ENCODE measurements at places on chromosomes 1 and 21.

GRCh38 chr1:1175221-1176062, 1.8 kb downstream of the TTLL10 start:
- no peak for DNase-seq

DNA sequence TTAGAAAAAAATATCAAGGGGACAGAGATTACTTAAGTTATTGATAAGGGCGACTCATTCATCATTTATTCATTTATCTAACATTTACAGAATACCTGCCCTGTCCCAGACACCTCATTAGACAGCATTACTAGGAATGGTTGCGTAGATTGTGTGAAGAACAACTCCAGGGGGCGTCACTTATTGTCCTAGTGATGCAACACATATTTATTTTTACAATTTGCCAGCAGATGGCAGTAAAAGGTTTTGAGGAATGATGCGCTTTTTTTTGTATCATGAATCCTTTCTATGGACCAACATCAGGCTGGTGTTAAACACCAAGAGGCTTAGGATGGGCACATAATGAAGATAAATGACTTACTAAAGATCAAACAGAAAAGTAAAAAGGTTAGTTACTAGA, 5.5 kb downstream of the NCAM2 start:
- DNase-seq, result peak; percentile 32

DNA sequence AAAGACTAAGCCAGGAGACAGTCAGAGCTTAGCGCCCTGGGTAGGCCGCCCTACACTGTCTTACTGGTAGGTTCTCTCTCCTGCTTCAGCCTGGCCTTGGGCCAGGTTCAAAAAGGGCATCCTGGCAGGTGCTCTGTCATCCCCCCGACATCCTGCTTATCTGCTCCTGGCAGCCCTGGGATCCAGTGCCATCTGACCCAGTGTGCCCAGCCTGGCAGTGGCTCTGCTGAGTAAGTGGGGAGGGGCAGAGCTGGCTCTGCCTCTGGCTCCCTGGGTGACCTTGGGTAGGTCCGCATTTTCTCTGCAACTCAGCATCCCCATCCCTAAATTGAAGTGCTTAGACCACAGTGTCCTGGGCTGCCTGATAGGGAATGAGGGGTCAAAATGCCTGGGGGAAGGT, 549.9 kb downstream of the PTPRU start:
- no peak for DNase-seq

GRCh38 chr1:162389021-162389818, 7.7 kb downstream of the C1orf226 start:
- DNase-seq, result peak; percentile 50

DNA sequence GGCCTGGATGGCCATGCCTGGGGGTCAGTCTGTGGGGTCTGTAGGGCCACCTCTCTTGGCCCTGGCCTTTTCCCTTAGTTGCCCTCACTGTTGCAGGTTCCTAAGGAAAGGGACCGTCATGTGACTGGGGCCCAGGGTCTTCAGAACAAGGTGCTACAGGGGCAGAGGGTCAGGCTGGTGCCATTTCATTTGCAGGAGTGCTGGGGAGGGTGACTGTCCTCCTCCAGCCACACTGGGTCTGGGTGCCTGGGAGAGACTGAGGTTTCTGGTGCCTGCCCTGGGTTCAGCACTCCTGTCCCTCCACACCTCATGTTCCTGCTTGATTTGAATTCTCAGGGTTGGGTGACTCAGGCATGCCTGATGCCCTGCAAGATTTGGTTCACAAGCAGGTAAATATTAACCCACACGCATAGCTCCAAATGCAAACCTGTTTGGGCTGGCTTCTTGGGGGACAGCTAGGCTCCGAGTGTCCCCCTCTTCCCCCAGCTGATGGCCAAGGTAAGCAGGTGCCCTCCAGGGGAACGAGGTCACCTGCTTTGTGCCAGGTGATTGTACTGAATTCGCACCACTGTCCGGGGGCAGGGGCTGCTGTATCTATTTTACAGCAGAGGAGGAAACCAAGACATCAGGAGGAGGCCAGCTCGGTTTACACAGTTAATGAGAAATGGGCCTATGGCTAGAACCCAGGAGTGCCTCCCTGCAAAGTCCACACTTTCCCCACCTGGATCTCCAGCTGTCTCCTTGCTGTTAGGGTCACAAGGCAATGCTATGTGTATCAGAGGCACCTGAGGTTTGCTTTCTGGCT, 20.3 kb downstream of the ARHGEF10L start:
- DNase-seq, result no peak

GRCh38 chr1:4587721-4588120, 66.7 kb upstream of the AJAP1 start:
- DNase-seq, result no peak

- DNase-seq, result no peak
Observed at GRCh38 chr21:26448751-26449150, 124.3 kb downstream of the CYYR1 start.

DNA sequence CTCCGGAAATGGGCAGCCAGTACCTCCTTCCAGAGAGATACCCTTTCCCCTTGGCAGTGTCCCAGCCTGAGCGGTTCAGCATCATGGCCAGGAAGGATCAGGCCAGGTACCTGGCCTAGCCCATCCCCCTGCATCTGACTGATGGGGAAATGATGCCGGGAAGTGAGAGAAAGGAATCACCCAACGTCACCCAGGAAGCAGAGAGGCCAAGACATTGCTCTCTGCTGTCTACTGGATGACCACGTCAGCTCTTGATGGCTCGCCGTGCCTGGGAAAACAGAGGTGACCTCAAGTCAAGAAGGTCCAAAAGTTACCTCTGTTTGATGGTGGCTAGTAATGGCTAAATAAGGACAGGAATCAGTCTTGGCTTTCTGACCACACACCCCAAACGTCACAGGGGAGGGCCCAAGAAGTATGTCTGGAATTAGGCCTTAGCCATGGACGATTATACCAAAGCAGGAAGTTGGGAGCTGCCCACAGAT, 79.0 kb downstream of the MRPL37 start:
- peak; percentile 20 for DNase-seq

DNA sequence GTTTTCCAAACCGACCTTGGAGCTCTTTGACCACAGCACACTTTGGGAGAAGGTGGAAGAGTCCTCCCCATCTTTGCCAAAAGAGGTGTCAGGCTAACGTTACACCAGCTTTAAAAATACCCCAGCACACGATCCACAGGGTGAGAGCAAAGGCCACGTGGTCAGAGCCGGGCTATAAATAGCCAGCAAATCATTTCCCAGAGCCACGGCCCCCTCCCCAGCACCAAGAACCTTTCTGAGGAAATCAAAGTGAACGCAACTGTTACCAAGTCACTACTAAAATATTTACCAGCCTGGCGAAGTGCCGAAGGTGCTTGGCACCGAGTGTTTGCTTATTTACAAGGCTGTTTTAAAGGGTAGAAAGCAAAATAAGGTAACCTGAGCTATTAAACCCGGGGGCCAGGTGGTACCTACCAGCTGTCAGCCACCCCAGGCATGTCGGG, 72.4 kb downstream of the CASZ1 start:
- peak; percentile 4 for DNase-seq
